ENCODE measurements at places on chromosomes 16 and 17.

- no peak for DNase-seq
These were observed 10.3 kb downstream of the CACNG1 start for GRCh38 chr17:67054608-67055007.

DNA sequence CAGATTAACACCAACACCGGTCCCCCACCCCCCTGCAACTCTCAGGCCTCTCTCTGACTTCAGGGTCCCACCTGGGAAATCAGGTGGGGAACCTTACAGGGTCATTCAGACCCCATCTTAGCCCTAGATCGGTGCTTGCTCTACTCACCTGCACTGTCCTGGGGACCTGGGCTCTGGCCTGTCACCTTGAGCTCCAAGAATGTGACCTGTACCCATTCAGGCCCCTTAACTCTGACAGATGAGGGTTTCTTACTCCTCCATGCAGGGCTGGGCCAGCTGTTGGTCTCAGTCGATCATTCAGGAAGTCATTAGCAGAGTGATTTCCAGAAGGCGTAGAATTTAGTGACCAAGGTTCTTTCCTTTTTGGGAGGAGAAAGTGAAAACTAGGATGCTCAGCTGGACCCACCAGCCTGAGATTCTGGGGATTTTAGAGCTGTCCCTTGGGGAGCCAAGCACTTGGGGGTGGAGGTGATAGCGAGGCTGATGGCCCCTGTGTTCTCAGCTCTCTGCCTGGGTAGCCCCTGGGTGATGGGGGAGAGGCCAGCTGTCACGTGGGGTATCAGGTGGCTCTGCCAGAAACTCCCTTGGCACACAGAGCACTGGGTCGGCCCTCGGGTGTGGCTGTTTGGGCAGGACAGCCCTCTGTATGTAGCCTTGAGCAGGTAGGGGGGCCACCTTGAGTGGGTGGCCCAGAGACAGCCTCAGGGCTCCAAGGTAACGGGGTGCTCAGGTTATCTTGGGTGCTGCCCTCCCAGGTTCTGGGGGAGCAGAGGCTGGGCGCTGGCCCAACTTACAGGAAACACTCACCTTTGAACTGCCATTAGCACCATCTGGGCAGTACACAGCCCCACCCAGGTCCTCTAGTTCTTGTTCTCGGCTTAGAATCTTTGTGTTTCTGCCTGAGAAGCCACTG is 724 bp downstream of the MVP start:
- peak; percentile 74 for DNase-seq

DNA sequence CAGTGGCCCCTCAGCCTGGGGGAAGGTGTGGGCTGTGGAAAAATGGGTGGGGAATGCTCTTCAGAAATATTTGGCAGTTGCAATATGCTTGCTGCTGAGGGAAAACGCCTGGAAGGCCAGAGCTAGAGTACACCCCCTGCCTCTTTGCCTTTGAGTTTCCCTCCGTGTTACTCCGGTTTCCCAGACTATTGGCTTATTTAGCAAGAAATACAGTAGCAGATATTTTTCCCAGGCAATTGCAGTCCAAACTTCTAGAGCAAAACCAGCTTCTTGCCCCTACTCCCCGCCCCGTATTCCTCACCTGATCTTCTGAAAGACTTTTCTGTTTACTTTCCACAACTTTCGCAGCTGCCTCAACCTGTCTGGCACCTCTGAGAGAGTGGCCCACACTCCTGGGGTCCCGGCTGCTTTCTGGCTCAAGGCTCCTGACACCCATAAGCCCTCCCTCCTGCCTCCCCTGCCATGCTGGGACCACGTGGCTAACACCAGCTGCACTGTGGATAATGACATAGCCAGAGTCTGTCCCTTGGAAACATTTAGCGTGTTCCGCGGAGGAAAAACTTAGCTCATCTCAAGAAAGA is 45.8 kb upstream of the HELZ start:
- DNase-seq, result no peak

GRCh38 chr17:7989781-7990655 is 12.4 kb upstream of the GUCY2D start:
- DNase-seq, result peak; percentile 74

- no peak for DNase-seq
These were observed 221.4 kb downstream of the MSI2 start for GRCh38 chr17:57477522-57478362.

DNA sequence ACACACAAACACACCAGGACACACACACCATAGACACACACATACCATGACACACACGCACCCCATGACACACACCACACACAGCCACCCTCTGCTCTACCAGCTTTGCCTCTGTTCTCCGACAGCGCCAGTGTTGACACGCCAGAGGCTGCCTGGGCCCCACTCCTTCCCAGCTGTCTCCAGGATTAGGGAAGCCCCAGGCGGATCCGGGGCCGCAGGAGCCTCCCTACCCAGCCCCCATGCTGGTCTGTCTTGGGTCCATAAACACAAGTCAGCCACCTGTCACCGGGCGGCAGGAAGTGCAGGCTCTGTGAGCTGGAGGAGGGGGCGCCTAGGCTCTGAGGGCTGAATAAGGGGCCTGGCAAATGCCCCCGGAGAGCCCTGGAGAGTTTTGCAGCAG is 10.5 kb downstream of the TBC1D16 start:
- no peak for DNase-seq

- DNase-seq, result no peak
These were observed 3.6 kb upstream of the STAC2 start for GRCh38 chr17:39229274-39229913.

GRCh38 chr17:48835971-48836370 is 5.1 kb downstream of the CALCOCO2 start:
- DNase-seq, result no peak

DNA sequence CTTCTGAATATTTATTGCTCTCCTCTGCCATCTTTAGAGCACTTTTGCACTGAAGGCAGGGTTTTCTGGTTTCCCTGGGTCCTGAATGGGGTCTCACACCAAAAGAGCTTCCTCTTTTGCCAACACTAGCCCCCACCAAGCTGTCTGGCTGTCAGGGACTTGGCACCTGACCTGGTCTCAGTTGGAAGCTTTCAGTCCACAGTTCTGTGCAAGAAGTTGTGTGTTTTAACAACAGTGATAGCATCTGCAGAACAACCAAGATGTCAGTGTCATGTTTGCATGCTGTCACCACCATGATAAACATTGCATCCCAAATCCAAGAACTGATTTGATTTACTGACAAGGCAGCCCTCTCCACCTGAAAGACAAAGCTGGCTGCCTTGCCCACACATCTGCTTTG is 448.5 kb upstream of the CCL2 start:
- no peak for DNase-seq

DNA sequence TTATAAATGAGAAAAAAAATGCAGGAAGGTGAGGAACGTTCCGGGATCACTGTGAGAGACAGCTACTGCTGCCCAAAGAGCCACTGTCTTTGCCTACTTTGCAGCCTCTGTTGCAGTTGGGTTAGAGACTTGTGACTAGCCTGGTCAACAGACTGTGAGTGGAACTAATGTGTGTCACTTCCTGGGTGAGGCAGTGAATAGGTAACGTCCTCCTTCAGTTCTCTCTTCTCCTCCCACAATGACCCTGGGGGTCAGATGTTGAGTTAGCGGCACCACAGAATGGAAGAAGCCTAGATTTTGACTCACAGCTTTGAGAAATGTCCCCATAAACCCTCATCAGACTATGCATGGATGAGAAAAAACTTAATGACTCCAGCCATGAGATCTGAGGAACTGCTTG is 5.2 kb downstream of the C16orf46 start:
- peak; percentile 27 for DNase-seq

DNA sequence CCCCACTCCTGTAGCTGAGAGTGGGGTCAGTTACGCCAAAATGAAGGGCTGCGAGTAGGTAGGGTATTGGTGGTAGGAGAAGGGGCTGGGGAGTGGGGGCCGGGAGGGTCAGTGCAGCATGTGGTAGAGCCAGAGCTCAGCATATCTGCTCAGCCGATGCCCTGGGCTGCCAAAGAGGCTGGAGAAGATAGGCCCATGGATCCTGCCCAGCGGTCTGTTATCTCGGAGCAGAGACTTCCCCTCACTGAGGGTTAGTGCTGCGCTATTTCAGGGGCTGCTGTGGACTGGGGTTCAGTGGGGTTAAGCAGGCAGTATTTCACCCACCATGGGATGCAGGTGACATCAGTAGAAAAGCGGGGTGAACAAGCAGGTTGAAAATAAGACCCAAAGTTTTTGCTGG is 19.7 kb downstream of the RHBDL3 start:
- DNase-seq, result no peak

- DNase-seq, result no peak
These were observed 15.2 kb downstream of the CHRNB1 start for GRCh38 chr17:7459961-7460545.

- DNase-seq, result peak; percentile 2
These were observed 198.4 kb upstream of the SOX9 start for GRCh38 chr17:71922439-71922838.

DNA sequence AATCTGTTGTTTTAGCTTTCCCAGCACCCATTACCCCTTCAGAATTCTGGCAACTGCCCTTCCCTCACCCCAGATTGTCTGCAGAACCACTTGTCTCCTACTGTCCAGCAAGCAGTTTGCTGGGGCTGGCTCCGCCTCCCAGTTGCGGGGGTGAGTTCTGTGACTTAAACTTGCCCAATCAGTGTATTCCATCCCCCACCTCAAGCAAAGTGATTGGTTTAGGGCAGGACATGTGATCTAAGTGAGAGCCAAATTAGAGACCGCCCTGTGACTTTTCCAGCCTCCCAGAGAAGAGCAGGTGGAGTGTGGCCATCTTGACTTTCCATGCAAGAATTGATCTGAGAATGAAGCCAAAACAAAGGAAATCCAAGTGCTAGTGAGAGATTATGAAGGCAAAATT is 22.7 kb upstream of the SRCIN1 start:
- peak; percentile 63 for DNase-seq

DNA sequence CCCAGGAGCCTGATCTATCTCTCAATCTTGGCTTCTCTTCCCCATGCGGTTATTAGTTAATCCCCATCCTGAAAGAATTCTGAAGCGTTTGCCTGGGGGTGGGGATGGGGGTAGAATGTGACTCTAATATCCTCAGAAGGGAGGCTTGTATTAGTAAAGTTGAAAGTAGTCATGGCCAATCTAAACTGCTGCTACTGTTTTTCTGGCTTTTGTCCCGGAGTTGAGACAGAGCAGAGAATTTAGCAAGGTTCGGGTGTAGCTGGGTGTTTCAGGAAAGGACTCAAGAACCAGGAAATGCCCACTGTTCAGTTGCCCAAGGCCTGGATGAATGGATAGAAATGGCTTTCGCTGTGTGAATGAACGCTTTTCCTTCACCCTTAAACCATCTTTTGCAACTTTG is 17.6 kb upstream of the ITGAM start:
- DNase-seq, result no peak

DNA sequence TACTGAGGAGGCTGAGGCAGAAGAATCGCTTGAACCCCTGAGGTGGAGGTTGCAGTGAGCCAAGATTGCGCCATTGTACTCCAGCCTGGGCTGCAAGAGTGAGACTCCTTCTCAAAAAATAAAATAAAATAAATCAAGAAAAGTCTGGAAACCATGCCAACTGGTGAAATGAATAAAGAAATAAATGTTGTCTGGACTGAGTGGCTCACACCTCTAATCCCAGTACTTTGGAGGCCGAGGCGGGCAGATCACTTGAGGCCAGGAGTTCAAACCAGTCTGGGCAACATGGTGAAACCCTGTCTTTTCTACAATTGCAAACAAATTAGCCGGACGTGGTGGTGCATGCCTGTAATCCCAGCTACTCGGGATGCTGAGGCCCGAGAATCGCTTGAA is 744 bp upstream of the LRRC37A3 start:
- DNase-seq, result peak; percentile 28

DNA sequence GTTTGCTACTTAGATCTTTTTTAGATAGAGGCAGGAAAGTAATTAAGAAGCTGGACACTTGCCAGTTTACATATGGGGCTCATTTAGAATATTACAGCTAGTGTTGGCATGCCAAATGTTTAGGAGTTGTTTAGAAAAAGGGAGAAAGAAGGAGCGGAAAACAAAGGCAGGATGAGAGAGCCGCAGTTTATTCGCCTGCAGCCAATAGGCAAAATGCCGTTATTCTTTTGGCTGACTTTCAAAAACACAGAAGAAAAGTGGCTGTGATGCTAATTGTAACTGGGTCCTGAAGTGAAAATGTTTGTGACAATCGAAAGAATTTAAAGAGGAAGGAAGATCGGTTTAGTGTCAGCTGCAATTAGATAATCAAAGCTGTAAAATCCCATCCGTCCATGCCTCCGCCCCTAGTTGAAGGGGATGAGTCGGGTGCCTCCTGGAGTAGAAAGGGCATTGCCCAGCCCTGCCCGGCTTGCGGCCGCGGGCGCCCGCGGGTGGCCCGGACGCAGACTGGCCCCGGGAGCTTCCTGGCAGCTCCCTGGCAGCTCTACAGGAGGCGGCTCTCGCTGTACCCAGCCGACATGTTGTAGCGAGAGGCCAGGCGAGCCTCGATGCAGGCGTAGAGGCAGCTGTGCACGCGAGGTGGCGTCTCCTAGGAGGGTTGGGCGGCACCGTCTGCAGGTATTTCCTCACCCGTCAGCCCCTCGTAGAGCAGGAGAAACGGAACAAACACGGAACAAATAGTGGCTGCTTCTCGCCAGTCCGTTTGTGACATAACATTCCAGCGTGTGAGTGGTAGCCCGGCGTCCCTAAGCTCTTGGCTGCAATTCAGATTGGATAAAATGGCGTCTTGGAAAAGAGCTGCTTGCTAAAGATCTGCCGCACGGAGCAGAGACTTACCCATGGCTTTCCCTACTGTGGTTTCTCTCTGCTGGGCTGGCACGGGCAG is 82.2 kb downstream of the TNRC6C start:
- peak; percentile 36 for DNase-seq

- DNase-seq, result peak; percentile 96
These were observed 4.4 kb downstream of the CD19 start for GRCh38 chr16:28935924-28936783.

GRCh38 chr17:69696650-69697049 is 282.2 kb downstream of the MAP2K6 start:
- no peak for DNase-seq

GRCh38 chr17:77999413-78000173 is 41.1 kb downstream of the TNRC6C start:
- no peak for DNase-seq

DNA sequence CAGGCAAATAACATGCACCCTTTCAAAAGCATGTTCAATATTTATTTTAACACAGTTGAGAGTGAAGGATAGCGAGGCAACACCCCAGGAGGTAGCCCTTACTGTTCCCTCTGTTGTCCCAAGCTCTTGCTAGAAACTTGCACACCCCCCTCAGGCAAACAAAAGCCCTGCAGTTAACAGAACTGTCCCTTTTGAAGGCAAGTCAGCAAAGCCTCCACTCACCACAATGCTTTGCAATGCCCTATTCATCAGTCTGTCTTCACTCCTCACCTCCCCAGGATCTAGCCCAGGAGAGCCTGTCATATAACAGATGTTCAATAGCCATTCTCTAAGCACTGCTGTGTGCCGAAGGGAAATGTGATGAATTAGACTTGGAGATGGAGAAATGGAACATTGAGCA is 3.5 kb upstream of the CNEP1R1 start:
- DNase-seq, result no peak

- no peak for DNase-seq
These were observed 1.9 kb upstream of the CD68 start for GRCh38 chr17:7577327-7578199.

GRCh38 chr16:9008601-9009260 is 45.0 kb upstream of the USP7 start:
- DNase-seq, result peak; percentile 68
